ENCODE measurements at places on chromosomes 3 and 15. TPM values are rescaled to one million over a fixed set of nuclear protein-coding genes. Genes with fewer than 3 reads are reported as not detected.
A peak's percentile ranks its signal among the peaks of the same experiment; 100 is the strongest.

- DNase-seq = no peak
Measured at GRCh38 chr15:63877713-63878271, 44.0 kb upstream of the HERC1 start.

- no peak for DNase-seq
Measured at GRCh38 chr3:113802795-113803455, 35.7 kb upstream of the GRAMD1C start.

DNA sequence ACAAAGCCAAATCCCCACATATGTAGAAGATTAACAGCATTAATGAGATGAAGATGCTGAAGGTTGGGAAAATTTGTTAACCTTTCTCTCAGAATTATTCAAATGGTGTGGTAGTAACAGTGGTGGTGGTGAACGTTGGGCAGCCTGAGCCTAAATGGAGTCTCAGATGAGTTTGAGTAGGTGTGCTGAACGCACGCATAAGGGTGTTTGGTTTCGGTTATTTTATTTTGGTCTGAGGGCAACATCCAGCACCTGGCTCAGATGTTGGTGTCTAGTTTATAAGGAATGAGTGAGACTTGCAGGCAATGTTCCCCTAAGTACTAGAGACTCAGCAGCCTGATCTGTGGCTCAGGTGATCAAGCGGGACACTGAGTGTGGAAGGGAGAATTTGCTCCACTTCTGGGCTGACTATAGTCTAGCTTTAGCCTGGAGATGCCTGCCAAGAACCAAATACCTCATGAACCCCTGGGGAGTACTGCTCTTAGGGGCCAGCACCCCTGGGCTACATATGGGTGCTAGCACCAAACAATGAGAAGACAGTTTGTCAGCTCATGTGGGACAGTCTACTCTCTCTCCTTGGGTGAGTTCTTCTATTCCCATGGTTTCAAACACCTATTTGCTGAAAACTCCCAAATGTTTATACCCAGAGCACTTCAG, 39.5 kb upstream of the ATP2C1 start:
- no peak for DNase-seq

- no peak for DNase-seq
Measured at GRCh38 chr3:53503195-53503594, 8.8 kb downstream of the CACNA1D start.

- no peak for DNase-seq
Measured at GRCh38 chr3:23756206-23756840, 49.4 kb upstream of the UBE2E1 start.

GRCh38 chr15:82551646-82552247, 11.5 kb upstream of the RPS17 start:
- no peak for DNase-seq

- DNase-seq = peak; percentile 56
Measured at GRCh38 chr3:125003369-125003853, 52.4 kb downstream of the HEG1 start.

GRCh38 chr15:72599855-72600464, 54.5 kb upstream of the GOLGA6B start:
- peak; percentile 48 for DNase-seq

DNA sequence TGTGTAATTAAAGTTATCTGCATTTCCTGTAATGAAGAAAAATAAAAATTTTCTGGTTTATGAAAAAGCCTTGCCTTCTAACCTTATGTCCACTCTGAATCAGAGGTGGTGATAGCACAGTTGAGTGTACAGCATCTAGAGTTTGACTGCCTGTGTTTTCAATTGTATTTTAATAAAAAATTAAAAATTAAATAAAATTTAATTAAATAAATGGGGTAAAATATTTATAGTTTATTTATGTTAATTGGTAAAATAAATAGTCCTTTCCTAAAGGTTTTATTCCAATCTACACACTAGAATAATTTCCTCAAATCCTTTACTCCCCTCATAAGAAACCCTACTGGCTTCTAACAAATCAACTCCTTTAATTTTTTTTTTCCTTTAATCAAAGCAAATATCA, 111.8 kb upstream of the MYO5C start:
- no peak for DNase-seq

- no peak for DNase-seq
Measured at GRCh38 chr15:36136049-36136448, 443.4 kb upstream of the CDIN1 start.

DNA sequence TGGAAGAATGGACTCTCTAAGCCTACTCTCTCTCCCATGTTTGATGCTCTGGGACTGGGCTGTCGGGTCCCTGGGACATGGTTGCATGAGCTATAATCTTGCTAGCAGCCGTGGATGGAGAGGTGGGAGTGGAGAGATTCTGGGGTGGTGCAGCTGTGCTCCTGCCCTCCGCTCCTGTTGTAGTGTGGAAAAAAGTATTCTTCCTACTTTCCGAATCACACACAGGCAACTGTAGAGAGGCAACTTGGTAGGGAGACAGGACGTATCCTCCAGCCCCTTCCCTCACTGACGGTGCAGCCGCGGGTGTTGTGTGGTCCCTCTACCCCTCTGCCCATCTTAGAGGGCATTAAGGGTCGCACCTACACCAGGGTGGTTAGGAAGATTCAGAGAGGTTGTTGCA, 281.4 kb upstream of the TLE3 start:
- DNase-seq = no peak

- DNase-seq = no peak
Measured at GRCh38 chr3:190036631-190037030, 84.1 kb downstream of the P3H2 start.

DNA sequence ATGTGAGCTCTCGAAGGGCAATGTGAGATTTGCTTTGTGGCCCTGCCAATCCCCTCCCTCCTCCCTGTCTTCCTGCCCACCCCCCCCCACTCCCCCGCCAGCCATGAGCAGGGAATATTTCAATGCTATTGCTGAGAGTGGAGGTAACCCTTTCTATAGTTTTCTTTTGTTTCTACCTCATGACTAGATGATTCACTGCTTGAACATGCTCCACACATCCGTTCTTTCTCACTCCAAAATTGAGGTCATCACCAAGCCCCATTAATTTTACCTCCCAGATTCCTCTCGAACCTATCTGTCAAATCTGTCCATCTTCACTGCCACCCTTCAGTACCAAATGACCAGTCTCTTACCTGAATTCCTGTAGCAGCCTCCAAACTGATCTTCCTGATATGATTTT, 12.2 kb downstream of the ZNF774 start:
- DNase-seq = peak; percentile 92

DNA sequence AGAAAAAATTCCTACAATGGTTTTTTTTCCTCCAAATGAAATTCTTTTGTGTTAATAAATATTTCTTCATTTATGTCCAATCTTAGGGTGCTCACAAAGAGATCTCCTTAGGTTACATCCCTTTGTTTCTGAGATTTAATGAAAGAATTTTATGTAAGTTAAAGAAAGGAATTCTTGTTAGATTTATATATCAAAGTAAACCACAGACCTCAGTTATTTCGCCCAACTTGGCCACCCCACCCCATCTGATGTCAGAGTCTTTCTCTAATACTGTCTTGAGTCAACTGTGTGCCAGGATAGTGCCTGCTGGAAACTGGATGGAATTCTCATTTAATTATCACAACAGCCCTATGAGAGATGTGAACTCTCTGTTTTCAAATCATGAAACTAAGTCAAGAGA, 259.9 kb downstream of the OPA1 start:
- no peak for DNase-seq

GRCh38 chr15:60255390-60255789, 142.4 kb downstream of the ANXA2 start:
- peak; percentile 65 for DNase-seq

DNA sequence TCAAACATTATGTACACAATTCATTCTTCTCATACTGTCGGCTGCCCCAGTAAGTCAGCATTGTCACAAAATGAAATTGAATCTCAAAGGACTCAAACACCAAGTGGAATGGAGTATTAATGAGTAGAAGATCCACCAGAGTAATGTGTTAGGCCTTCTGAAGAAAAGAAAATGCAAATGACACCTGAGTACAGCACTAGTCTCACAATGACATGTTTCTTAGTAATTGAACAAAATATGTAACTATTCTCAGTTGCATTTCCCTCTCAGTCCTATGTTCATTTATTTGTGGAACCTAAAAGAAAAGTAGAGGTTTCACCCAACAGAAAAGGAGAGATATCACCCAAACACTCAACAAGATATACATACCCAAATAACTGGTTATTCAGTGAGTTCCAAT, 283.9 kb upstream of the THBS1 start:
- no peak for DNase-seq

DNA sequence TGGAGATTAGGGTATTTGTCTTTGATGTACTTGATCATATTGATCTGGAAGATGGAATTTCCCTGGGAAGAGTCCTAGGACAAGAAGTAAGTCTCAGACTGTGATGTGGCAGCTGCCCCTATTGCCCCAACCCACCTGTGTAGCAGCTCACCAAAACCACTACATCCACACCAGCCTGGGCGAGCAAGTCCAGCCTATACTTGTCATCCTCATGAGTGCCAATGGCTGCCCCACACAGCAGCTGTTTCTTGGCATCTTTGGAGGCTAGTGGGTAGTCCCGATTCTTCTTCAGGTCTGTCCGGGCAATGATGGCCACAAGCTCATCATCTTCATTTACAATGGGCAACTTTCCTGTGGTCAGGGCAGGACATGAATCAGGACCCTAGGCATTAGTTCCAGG, 2.7 kb downstream of the IMPDH2 start:
- DNase-seq = no peak

GRCh38 chr3:140236836-140237501, 302.0 kb downstream of the CLSTN2 start:
- no peak for DNase-seq

DNA sequence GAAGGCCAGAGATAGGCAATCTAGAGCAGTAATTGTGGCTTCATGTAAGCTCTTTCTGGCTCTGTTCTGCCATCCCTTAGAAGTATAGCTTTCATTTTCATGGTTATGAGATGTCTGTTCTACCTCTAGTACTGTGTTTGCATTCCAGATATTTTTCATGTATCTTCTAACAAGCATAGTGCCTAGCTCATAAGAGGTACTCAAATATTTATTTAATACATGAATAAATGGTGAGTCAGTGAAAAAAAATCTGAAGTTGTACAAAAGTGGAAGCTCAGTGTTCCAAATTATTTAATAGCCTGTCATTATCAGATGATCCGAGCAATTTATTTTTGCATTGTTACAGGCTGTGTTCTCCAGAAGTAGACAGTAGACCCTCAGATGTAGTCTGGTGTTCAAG, 64.3 kb downstream of the OXSM start:
- no peak for DNase-seq

GRCh38 chr3:29514170-29514569, 233.3 kb downstream of the RBMS3 start:
- no peak for DNase-seq

GRCh38 chr3:36837089-36837488, 72.7 kb upstream of the DCLK3 start:
- DNase-seq = no peak

GRCh38 chr15:67839499-67839928, 331 bp downstream of the RNU6-1 start:
- DNase-seq = peak; percentile 64

DNA sequence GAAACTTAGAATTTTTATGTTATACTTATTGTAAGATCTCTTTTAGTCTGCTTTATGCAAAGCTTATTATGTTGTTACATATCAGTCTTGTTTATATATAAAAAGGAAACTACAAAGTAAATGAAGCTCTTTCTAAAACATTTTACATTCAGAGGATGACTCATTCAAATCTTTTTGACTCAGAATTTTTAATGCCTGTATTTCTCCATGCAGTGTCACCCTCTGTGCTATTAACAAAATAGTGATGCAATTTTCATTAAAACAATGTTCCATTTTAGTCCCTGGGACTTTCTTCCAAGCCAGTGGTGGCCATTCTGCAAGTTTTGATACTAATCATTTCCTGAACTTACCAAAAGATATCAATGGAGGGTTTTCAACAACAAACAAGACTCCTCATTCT, 216.1 kb downstream of the NAALADL2 start:
- DNase-seq = peak; percentile 36

DNA sequence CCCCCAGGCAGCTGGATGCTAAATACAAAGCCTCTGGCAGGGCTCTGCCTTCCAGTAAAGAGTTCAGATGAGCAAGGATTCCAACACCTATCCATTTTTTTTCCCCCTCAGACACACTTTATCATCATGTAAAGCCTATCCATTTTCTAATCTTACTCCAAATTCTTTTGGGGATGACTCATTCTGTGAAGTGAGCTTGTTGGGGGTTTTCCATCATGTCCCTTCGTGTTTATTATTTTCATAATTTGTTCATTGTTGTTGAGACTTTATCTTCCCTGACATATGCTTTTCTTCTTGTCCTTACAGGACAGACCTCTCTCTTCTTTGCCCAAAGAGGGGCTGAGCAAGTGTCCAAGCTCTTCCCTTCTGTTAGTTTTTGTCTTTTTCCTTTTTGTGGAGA, 34.7 kb upstream of the SH3BP5 start:
- DNase-seq = peak; percentile 40

- DNase-seq = no peak
Measured at GRCh38 chr3:132838477-132838876, 116.3 kb upstream of the NPHP3 start.

GRCh38 chr3:135226057-135226456, 431.0 kb downstream of the EPHB1 start:
- DNase-seq = no peak

DNA sequence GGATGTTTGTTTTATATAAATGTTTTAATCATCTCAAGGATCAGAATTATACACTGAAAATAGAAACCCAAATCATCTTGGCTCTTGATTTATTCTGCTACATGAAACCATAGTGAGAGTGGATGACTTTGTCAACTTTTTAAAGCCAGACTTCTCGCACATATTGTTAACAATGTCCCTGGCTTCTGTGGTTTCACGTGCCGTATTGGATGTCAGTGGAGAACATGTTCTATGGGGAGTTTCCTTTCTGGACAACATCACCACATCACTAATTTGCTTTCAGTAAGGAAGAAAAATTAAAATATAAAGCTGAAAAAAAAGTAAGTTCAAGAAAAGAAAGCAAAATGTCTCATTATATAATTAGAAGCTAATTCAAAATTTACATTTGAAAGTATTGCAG, 297.1 kb upstream of the MME start:
- DNase-seq = no peak

DNA sequence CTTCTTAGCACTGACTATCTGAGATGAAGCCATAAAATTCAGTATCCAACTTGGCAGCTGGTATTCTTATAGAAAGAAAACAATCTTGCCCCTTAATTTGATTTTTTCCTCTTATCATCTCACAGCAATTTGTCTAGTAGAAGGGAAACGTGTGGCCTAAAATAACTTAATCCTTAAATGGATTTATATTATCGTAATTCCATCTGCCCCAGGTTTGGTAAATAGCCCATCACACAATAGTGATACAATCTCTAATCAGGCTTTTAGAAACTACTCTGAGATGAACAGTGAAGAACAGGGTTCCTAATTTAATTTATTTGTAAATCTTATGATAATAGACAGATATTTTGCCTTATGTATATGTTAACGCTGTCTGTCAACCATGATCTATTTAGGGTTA, 24.8 kb downstream of the PEX5L start:
- no peak for DNase-seq

CX3CR1 gene
- total RNA-seq = not detected

FES gene
- total RNA-seq = 15.0 TPM

STAB1 gene
- not detected for total RNA-seq

BCL2A1 gene
- 7.9 TPM for total RNA-seq

IQCH gene
- 3.5 TPM for total RNA-seq

ITGB5 gene
- total RNA-seq = 150 TPM

BFSP2 gene
- not detected for total RNA-seq

Data from HT1080 (cell line).